ENCODE measurements at places on chromosomes 4 and X. TPM values are rescaled to one million over a fixed set of nuclear protein-coding genes. Genes with fewer than 3 reads are reported as not detected.

GRCh38 chrX:16924631-16925480, 21.6 kb upstream of the REPS2 start:
- H3K27ac ChIP-seq, result no peak overlapping the region
- H3K36me3 ChIP-seq, result no peaks in the 10 kb centered on the region
- H3K4me3 ChIP-seq, result no peak overlapping the region

DNA sequence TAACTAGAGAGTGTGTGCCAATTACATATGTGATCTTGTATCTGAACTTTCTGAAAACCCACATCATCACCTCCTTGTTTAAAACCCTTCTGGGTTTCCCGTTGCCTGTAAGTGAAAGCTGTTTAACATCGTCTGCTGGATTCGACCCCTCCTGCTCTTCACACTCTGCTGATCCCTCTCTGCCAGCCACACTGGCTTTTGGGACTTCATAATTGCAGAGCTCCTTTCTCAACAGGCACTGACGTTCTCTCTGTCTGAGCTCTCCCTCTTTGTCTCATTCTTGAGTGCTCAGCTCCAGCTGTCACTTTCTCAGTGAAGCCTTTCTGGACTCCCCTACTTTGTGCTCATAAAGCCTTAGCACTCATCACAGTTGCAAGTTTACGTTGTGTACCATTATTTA, 153.9 kb downstream of the CEP135 start:
- H3K27ac ChIP-seq, result no peak overlapping the region
- no peak for DNase-seq
- H3K4me1 ChIP-seq, result peaks cover 3% of the 10 kb centered on the region
- H3K27me3 ChIP-seq, result no peaks in the 10 kb centered on the region
- no peak overlapping the region for H3K4me3 ChIP-seq

- peaks cover 40% of the 10 kb centered on the region for H3K36me3 ChIP-seq
- no peak for DNase-seq
These were observed 29.2 kb downstream of the MAP7D3 start for GRCh38 chrX:136221851-136222513.

GRCh38 chr4:128347930-128348660, 60.5 kb upstream of the PGRMC2 start:
- H3K4me1 ChIP-seq, result peaks cover 28% of the 10 kb centered on the region
- no peak for DNase-seq
- no peak overlapping the region for H3K4me3 ChIP-seq
- no peaks in the 10 kb centered on the region for H3K36me3 ChIP-seq
- H3K27ac ChIP-seq, result no peak overlapping the region
- no peaks in the 10 kb centered on the region for H3K27me3 ChIP-seq

DNA sequence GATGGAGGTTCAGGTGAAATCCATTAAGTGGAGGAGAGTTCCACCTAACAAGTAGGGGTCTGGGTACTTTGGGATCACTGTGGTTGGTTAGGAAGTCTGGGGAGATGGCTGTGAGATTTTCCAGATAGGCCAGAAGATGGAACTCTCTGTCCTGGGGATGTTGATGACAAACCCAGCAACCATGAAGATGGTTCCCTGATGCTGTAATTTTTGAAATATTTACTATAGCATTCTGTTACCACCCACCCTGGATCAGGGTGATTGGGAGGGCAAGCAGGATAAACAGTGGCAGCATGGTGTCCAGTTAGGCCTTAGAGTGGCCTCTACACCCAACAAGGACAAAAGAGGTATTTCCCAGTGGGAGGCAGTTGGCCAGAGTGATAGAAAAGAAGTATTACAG, 15.9 kb upstream of the NELFA start:
- no peak overlapping the region for H3K4me3 ChIP-seq
- peaks cover 5% of the 10 kb centered on the region for H3K36me3 ChIP-seq
- peaks cover 10% of the 10 kb centered on the region for H3K4me1 ChIP-seq
- H3K27me3 ChIP-seq, result peaks cover 61% of the 10 kb centered on the region
- DNase-seq, result no peak
- no peak overlapping the region for H3K27ac ChIP-seq

DNA sequence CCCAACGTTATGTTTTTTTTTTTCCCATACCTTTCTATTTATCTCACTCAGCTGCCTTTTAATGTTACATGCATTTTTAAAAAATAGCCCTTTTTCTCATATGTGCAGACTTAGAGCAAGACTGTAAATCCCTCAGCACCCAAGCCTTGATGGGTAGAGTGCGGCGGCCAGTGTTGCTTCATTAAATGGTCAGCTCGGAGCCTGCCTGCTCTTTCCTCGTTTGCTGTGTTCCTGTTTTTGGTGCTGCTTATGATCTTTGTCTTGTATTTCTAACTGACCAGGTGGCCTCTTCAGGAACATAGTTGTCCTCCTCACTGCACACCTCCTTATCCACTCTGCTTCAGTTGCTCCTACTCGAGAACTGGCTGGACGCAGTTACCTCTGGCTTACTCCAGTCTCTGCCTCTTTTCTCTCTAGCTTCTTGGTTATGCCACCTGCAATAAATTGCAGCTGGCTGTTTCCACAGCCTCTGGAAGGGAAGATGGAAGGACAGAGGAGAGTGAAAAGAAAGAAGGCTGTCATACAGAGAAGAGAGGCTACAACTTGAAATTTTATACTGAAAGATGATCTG, 10.7 kb downstream of the RBPJ start:
- no peak for DNase-seq
- peak overlapping the region; percentile 59 for H3K4me3 ChIP-seq
- peaks cover 67% of the 10 kb centered on the region for H3K4me1 ChIP-seq

Gene RAB41
- not detected for total RNA-seq

Gene TRO
- 51.0 TPM for total RNA-seq
